ENCODE measurements at places on chromosomes 3 and 15.

- no peaks in the 10 kb centered on the region for H3K36me3 ChIP-seq
- no peak overlapping the region for H3K4me3 ChIP-seq
- H3K27me3 ChIP-seq: no peaks in the 10 kb centered on the region
These were observed 44.4 kb upstream of the FAN1 start for GRCh38 chr15:30859091-30859874.

DNA sequence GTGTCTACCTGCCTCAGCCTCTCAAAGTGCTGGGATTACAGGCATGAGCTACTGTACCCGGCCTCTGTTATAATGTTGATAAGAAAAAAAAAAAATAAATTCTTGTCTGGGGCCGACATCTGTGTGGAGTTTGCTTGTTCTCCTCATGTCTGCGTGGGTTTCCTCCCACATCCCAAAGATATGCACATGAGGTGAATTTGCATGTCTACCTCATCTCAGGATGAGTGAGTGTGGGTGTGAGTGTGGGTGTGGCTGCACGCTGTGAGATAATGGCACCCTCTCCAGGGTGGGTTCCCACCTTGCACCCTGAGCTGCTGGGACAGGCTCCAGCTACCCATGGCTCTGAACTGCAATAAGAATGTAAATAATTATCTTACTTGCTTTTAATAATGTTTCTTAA lies 25.9 kb upstream of the UACA start:
- H3K36me3 ChIP-seq: no peaks in the 10 kb centered on the region
- no peaks in the 10 kb centered on the region for H3K4me1 ChIP-seq
- H3K4me3 ChIP-seq: no peak overlapping the region
- no peaks in the 10 kb centered on the region for H3K27me3 ChIP-seq

DNA sequence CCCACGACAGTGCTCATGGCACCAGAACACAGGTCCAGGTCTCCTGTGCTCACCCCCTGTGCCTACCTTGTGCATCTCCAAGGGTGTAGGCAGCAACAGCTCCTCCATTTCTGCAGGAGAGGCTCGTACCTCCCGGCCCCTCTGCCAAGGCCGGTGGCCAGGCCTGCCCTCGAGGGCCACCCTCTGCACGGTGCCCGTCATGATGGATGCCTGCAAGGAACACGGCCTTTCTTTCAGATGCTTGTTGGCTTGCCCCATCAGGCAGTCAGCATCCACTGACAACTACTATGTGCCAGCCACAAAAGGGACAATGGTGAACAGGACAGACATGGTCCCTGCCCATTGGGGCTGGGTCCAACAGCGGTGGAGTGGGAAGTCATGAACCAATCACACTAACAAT lies 43.8 kb downstream of the GRIP2 start:
- H3K4me1 ChIP-seq: no peaks in the 10 kb centered on the region
- no peak overlapping the region for H3K4me3 ChIP-seq
- no peaks in the 10 kb centered on the region for H3K27me3 ChIP-seq
- no peak overlapping the region for H3K27ac ChIP-seq
- H3K36me3 ChIP-seq: no peaks in the 10 kb centered on the region

GRCh38 chr15:64599716-64600115 lies 139.3 kb downstream of the ZNF609 start:
- no peak overlapping the region for H3K4me3 ChIP-seq
- no peak for ATAC-seq
- H3K36me3 ChIP-seq: no peaks in the 10 kb centered on the region
- H3K4me1 ChIP-seq: peaks cover 45% of the 10 kb centered on the region

DNA sequence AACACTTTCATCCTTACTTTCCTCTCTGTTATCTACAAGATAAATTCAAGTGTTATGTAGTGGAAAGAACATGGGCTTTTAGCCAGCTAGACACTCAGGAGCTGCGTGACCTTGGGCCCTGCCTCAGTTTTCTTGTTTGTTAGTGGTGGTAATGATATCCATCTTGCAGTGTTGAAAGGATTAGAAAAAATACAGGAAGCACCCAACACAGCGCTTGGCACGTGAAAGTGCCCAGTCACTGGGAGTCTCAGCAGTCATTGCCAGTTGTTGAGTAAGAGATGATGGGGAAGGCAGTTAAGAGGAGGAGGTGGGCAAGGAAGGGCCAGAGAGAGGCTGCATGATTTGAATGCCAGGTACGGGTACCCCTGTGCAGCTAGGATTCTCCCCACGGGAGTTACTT lies 5.3 kb downstream of the PDIA5 start:
- H3K4me1 ChIP-seq: peaks cover 5% of the 10 kb centered on the region
- no peaks in the 10 kb centered on the region for H3K36me3 ChIP-seq
- H3K27ac ChIP-seq: peak overlapping the region; percentile 73
- no peaks in the 10 kb centered on the region for H3K27me3 ChIP-seq

DNA sequence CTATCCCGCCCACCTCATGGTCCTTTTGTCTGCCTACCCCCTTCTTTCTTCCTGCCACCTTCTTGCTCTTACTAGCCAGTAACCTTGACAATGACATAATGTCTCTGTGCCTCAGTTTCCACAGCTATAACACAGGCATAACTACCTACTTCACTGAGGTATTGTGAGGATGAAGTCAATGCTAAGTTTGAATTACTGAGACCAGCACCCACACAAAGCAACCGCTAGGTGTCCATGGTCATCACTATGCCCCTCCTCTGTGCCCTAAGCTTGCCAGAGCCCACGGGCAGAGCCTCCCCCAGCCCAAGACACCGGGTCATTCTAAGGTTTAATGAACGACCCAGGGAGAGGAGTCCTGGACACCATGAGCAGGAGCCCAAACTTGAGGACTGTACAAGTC lies 101.6 kb downstream of the OXNAD1 start:
- ATAC-seq: no peak
- peaks cover 16% of the 10 kb centered on the region for H3K4me1 ChIP-seq
- no peak overlapping the region for H3K4me3 ChIP-seq
- H3K36me3 ChIP-seq: no peaks in the 10 kb centered on the region

GRCh38 chr15:101277943-101278564 lies 769 bp upstream of the SELENOS start:
- peaks cover 60% of the 10 kb centered on the region for H3K36me3 ChIP-seq
- peak overlapping the region; percentile 87 for H3K4me3 ChIP-seq
- ATAC-seq: no peak
- peak overlapping the region; percentile 93 for H3K27ac ChIP-seq
- H3K4me1 ChIP-seq: peaks cover 12% of the 10 kb centered on the region

- H3K4me1 ChIP-seq: peaks cover 5% of the 10 kb centered on the region
- no peaks in the 10 kb centered on the region for H3K36me3 ChIP-seq
- H3K4me3 ChIP-seq: no peak overlapping the region
- ATAC-seq: peak; percentile 67
- H3K27ac ChIP-seq: peak overlapping the region; percentile 76
- no peaks in the 10 kb centered on the region for H3K27me3 ChIP-seq
These were observed 42.9 kb downstream of the IGSF11 start for GRCh38 chr3:118991775-118992174.

GRCh38 chr15:91553196-91553854 lies 300.2 kb upstream of the SLCO3A1 start:
- no peaks in the 10 kb centered on the region for H3K4me1 ChIP-seq
- H3K27me3 ChIP-seq: no peaks in the 10 kb centered on the region
- no peak overlapping the region for H3K27ac ChIP-seq
- ATAC-seq: no peak

DNA sequence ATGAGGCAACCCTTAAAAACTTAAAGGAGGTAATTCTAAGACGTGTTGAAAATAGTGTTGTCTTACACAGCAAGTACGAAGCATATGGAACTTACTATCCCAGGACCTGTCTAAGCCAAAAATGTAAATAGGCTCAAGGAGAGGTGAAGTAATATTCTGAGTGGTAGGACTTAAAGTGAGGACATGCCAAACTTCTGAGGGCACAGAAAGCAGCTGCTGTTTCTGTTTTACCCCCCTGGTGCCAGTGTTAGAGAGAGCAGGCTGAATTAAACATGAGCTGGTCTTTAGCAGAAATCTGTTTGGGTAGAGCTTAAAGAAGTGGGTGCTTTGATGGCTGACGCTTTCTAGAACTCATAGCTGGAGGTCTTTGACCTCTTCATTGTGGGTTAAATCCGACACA lies 149.7 kb upstream of the NPHP3 start:
- H3K27ac ChIP-seq: no peak overlapping the region
- no peak overlapping the region for H3K4me3 ChIP-seq
- H3K4me1 ChIP-seq: no peaks in the 10 kb centered on the region
- ATAC-seq: no peak
- no peaks in the 10 kb centered on the region for H3K36me3 ChIP-seq
- H3K27me3 ChIP-seq: no peaks in the 10 kb centered on the region

- H3K27ac ChIP-seq: no peak overlapping the region
- no peaks in the 10 kb centered on the region for H3K27me3 ChIP-seq
These were observed 10.4 kb downstream of the KBTBD12 start for GRCh38 chr3:127925384-127925783.

GRCh38 chr3:4980229-4981203 lies 1.3 kb downstream of the BHLHE40 start:
- H3K4me1 ChIP-seq: peaks cover 4% of the 10 kb centered on the region
- peak; percentile 6 for ATAC-seq
- H3K4me3 ChIP-seq: peak overlapping the region; percentile 86
- H3K27me3 ChIP-seq: no peaks in the 10 kb centered on the region
- peak overlapping the region; percentile 97 for H3K27ac ChIP-seq

DNA sequence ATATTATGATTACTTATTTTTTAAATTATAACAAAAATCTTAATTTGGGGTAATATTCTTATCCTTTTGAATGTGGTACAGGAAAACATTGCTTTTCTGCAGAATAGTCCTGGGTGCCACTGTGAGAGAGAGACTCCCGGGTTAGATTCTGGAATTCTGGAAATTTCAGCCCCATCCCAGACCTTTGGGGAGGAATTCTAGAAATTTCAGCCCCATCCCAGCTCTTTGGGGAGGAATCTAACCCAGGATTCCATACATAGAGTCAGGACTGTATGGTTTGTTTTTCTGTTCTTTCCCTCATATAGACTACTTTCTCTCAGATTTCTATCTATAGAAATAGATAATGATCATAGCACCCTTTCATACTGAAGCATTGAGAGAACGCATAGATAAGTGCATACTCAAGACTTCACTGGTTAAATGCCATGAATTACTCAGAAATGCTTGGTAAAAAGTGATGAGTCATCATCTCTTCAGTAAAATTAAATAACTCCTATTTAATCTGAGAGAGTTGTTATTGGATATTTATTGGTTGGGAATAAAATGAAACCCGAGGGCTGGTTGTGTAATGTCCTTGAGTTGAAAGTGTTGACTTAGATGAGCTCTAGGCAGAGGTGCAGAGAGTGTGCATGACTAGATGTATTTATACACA lies 8.3 kb downstream of the EIF2AK4 start:
- no peaks in the 10 kb centered on the region for H3K27me3 ChIP-seq
- H3K36me3 ChIP-seq: no peaks in the 10 kb centered on the region
- ATAC-seq: no peak
- H3K27ac ChIP-seq: no peak overlapping the region
- no peak overlapping the region for H3K4me3 ChIP-seq

- no peak overlapping the region for H3K27ac ChIP-seq
- no peaks in the 10 kb centered on the region for H3K4me1 ChIP-seq
- H3K4me3 ChIP-seq: no peak overlapping the region
- no peaks in the 10 kb centered on the region for H3K36me3 ChIP-seq
- ATAC-seq: peak; percentile 34
These were observed 11.7 kb downstream of the ABCC5 start for GRCh38 chr3:184005941-184006507.

- peaks cover 59% of the 10 kb centered on the region for H3K27me3 ChIP-seq
- no peak overlapping the region for H3K4me3 ChIP-seq
- H3K27ac ChIP-seq: no peak overlapping the region
- H3K4me1 ChIP-seq: no peaks in the 10 kb centered on the region
- no peaks in the 10 kb centered on the region for H3K36me3 ChIP-seq
- ATAC-seq: no peak
These were observed 37.3 kb downstream of the ATP2B2 start for GRCh38 chr3:10467904-10468612.

DNA sequence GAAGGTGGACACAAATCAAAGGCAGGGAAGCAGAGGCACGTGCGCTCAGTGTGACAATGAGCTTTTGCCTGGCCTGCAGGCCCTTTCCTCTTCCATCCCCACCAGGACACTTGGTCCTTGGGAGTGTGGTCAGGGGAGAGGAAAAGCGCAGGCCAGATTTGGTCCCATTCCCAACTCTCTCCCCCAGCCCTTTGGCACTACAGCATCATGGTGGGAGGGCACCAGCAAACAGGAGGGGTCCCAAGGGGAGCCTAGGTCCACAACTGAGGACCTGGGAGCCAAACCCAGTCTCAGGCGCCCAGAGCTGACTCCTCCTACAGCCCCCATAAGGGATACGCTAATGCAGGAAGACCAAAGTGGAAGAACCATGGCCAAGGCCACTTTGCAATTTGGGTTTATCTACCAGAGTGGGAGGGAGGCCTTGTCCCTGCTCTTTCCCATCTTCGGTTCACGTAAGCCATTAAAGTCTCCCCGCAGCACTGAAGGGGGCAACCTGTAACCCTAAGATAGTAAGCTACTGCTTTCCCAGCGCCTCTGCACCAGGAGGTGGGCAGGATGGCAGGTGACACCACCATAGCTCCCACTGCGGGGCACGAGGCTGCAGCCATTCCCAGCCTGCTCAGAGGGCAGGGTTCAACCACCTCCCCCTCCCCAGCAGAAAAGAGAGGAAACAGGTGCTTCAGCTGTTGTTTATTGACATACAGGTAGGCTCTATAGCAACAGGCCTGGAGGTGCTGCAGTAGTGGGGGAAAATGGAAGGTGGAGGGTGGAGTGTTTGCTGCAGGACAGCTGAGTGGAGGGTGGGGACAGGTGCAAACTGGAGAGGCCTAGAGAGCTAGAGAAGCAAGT lies 993 bp upstream of the GRAMD2A start:
- H3K36me3 ChIP-seq: no peaks in the 10 kb centered on the region
- no peak overlapping the region for H3K4me3 ChIP-seq
- no peaks in the 10 kb centered on the region for H3K4me1 ChIP-seq
- H3K27ac ChIP-seq: no peak overlapping the region
- H3K27me3 ChIP-seq: peaks cover 18% of the 10 kb centered on the region
- no peak for ATAC-seq

GRCh38 chr3:53181528-53181927 lies 20.5 kb downstream of the PRKCD start:
- H3K36me3 ChIP-seq: peaks cover 86% of the 10 kb centered on the region
- no peak overlapping the region for H3K4me3 ChIP-seq
- H3K27ac ChIP-seq: no peak overlapping the region

- ATAC-seq: no peak
- H3K27ac ChIP-seq: no peak overlapping the region
- H3K36me3 ChIP-seq: no peaks in the 10 kb centered on the region
- H3K27me3 ChIP-seq: peaks cover 40% of the 10 kb centered on the region
- H3K4me3 ChIP-seq: no peak overlapping the region
- H3K4me1 ChIP-seq: peaks cover 11% of the 10 kb centered on the region
These were observed 2.8 kb downstream of the VIPR1 start for GRCh38 chr3:42505128-42505848.

GRCh38 chr15:88970232-88970631 lies 57.1 kb upstream of the MFGE8 start:
- H3K36me3 ChIP-seq: no peaks in the 10 kb centered on the region
- no peaks in the 10 kb centered on the region for H3K4me1 ChIP-seq
- no peak for ATAC-seq
- H3K4me3 ChIP-seq: no peak overlapping the region
- no peaks in the 10 kb centered on the region for H3K27me3 ChIP-seq
- H3K27ac ChIP-seq: no peak overlapping the region

GRCh38 chr3:353191-353739 lies 156.7 kb downstream of the CHL1 start:
- no peak overlapping the region for H3K27ac ChIP-seq
- H3K36me3 ChIP-seq: no peaks in the 10 kb centered on the region
- H3K4me3 ChIP-seq: no peak overlapping the region
- no peak for ATAC-seq

Data from gastroesophageal sphincter (tissue), 4 donors.